GM19239 (cell line): ENCODE measurements at places on chromosomes 2 and 18.
A peak's percentile ranks its signal among the peaks of the same experiment; 100 is the strongest.

DNA sequence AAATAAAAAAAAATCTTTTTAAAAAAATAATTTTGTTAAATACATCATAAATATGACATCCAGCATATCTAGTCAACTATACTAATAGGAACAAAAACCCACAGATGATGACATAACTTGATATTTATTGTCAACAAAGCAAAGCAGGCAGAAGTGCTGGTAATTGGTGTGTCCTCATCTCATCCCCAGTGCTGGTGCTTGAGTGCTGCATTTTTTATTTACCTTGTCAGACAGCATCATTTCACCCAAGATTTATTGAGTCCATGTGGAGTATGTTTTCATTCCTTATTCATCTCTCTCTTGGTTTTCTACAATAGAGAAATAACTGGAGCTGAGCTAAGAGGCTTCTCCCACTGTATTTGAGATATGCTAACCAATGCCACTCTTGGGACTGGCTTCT, 191.6 kb upstream of the SLC14A2 start:
- DNase-seq: no peak

- DNase-seq: no peak
Observed at GRCh38 chr2:159046966-159047365, 78.5 kb downstream of the TANC1 start.

DNA sequence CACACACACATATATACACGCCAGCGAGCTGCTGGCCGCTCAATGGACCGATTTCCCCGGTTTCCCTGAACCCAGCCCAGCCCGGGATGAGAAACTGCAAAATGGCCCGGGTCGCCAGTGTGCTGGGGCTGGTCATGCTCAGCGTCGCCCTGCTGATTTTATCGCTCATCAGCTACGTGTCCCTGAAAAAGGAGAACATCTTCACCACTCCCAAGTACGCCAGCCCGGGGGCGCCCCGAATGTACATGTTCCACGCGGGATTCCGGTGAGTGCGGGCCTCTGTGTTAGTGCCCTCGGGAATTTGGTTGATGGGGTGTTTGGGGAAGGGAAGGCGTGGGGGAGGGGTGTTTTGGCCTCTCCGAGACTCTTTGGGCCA, 392 bp downstream of the ST8SIA3 start:
- DNase-seq: no peak

GRCh38 chr2:99659874-99660273, 170.1 kb upstream of the REV1 start:
- DNase-seq: no peak

- no peak for DNase-seq
Observed at GRCh38 chr2:44548221-44549098, 186.7 kb downstream of the CAMKMT start.

DNA sequence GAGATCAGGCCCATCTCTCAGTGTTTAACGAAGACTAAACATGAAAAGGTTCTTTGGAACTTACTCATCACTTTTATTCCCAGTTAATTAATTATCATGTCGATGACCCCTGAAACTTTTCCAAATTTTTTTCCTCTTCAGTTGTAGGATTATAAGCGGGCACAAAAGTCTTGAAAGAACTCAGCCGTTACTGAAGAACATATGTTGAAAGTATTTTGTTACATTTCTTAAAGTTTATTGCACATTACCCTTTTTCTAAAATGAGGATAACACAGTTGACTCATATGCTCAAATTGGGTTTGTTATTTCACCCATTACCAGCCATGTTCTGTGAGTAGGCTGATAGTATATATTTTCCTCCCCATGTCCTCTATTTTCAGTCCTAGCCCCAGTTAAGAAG, 75.9 kb upstream of the COL3A1 start:
- no peak for DNase-seq

GRCh38 chr2:198096965-198097364, 292.6 kb downstream of the PLCL1 start:
- no peak for DNase-seq

DNA sequence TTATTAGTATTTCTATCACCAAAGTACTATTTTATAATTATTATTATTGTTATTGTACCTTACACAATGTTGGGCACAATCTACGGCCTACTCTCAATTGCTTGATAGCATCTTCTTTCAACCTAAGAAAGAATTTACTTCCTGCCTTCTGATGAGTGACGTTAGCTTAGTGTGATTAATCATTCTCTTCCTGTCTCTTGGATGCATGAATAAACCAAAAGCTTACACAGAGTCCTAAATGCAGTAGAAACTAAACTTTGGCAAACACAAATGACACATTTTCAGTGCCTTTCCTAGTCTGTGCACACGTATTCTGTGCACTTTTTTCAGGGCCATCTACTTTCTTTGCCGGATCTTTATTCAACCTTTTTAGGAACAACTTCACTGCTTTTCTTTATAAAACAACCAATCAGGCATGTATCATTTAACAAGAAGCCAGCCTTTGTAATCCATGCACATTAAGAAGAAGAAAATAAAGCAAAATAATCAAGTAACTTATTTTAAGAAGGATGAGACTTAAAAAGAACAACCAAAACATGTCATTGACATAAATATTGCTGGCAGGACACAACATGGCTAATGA, 19.1 kb downstream of the TRAK2 start:
- no peak for DNase-seq

GRCh38 chr2:29923110-29923721, 1.8 kb upstream of the ALK start:
- peak; percentile 74 for DNase-seq

DNA sequence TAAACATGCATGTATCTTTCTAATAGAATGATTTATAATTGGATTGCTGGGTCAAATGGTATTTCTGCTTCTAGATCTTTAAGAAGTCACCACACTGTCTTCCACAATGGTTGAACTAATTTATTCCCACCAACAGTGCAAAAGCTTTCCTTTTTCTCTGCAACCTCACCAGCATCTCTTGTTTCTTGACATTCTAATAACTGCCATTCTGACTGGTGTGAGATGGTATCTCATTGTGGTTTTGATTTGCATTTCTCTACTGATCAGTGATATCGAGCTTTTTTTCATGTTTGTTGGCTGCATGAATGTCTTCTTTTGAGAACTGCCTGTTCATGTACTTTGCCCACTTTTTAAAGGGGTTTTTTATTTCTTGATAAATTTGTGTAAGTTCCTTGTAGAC, 182.5 kb downstream of the ANKRD44 start:
- no peak for DNase-seq

GRCh38 chr18:71027531-71027930, 738.7 kb downstream of the SOCS6 start:
- no peak for DNase-seq

DNA sequence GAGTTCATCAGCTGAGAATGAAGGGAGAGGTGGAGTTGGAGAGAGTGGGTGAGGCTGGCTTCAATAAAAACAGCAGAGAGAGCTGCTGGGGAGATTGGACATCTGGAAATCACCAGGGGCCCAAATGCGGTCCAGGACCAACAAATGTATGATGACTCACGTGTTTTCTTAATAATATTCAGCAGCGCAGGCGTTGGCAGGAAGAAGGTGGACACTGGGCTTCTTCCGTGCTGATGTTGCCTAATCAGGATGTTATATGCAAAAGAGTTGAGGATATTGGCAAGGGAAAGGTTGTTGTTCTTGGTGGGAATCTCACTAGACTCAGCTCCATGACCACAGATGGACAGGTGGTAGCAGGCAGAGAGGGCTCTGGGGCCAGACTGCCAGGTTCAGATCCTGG, 12.8 kb upstream of the PLA2R1 start:
- no peak for DNase-seq

DNA sequence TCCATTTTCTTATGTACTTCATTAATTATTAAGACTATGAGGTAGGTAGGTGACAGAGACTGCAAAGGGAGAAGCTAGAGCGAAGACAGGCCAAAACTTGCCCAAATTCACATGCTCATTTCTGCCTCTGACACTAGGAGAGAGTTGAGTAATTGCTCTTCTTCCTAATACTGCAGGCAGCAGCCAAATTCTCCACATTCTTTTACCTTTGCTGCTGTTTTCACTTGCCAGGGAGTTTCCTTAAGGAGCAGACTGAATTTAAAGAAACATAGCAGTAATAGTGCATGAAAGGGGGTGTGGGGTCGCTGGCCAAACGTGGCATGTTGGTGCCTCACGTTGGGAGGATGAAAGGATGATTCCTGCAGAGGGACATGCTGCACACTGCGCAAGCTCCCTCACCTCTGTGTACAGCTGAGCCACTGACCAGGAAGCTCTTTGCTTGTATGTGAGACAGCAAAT, 12.3 kb downstream of the CRIM1 start:
- no peak for DNase-seq

GRCh38 chr2:60158262-60158661, 395.2 kb downstream of the BCL11A start:
- no peak for DNase-seq

GRCh38 chr2:214569419-214570035, 158.7 kb downstream of the VWC2L start:
- no peak for DNase-seq

GRCh38 chr2:123695426-123695825, 329.7 kb upstream of the CNTNAP5 start:
- no peak for DNase-seq

DNA sequence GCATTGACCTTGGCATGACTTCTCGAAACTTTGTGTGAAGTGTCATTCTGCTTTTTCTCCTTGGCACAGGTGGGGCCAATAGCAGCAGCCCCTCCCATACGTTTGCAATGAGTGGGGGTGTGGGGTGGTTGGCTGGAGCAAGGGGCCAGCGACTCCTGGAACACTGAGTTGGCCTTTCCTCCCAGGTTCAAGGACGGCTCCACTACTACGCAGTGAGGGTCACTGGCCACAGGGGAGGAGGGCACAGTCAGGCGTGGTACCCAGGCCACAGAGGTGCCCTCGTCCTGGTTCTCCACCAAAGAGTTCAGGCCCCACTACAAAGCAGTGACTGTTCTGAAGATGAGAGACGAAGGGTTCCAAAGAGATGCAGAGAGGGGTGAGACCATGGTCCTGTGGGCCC, 70.6 kb upstream of the OTOS start:
- no peak for DNase-seq

DNA sequence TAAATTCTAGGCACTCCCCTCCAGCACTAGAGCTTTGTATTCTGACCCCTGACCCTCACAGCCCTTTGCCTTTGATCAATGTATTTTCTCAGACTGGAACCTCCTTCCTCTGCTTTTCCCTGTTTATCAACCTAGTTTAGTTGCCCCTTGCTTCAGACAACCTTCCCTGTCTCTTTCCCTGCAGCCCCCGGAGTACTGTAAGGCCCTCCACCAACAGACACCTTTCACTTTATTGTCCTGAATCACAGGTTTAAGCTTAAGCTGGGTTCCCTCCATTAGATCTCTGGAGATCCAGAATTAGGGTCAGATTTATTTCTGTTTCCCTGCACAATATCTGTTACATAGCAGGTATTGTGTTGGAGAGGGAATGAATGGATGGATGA, 140.2 kb downstream of the DDX1 start:
- no peak for DNase-seq

- no peak for DNase-seq
Observed at GRCh38 chr18:50928551-50928950, 39.3 kb upstream of the ELAC1 start.

GRCh38 chr2:134296301-134296700, 42.4 kb downstream of the MGAT5 start:
- no peak for DNase-seq

- DNase-seq: no peak
Observed at GRCh38 chr18:36539674-36540231, 242.2 kb downstream of the FHOD3 start.
